ENCODE measurements at places on chromosomes 16 and 17.

DNA sequence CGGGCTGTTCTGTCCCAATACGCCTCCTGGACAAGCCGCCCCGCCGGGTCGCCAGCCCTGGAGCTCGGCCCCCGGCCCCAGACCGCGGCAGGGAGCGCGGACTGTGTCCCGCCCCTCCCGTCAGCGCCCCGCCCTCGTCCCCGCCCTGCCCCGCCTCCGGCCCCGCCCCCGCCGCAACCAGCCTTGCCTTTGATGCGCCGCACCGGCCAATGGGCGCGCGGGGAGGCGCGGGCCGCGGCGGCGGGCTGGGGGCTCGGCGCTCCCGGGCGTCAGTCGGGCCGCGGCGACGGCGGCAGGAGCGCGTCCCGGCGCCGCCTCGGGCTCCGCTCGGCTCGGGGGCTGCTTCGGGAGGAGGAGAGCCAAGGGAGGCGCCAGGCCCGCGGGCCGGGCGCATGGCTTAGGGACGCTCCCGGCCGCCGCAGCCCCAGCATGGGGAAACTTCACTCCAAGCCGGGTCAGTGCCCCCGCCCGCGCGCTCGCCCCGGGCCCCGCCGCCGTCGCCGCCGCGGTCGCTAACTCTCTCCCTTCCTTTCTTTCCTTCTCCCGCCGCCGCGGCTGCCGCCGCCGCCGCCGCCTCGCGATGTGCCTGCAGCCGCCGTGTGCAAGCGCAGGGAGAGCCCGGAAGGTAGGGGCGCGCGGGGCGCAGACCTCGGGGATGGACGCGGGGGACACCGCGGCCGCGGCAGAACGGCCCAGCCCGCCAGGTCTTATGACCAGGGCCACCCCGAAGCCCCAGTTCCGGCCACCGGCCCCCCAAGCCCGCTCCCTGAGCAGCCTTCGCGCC lies at the start of gene NKD1:
TSS of gene NKD1 (plus strand) at position 272 of the 784 bp plus-strand sequence. CDS start at position 430, 158 bp downstream.
- DNase-seq = peak; percentile 50

DNA sequence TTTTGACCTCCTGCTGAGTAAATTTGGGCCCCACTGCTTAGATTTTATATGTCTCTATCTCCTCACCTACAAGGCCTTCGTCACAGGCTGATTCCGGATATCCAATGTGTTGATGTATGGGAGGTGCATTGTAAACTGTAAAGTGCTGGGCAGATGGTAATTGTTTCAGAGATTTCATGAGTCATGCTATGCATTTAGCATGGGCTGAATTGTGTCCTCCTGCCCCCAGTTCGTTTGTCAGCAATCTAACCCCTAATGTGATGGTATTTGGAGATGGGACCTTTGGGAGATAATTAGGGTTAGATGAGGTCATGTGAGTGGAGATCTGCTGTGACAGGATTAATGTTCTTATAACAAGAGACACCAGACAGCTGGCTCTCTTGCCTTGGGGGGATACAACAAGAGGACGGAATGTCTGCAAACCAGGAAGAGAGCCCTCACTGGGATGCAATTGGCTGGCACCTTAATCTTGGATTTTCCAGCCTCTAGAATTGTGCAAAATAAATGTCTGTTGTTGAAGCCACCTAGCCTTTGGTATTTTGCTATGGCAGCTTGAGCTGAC lies 101.8 kb upstream of the NLRP1 start:
- no peak for DNase-seq

- DNase-seq = no peak
Observed at GRCh38 chr17:55546481-55546880, 35.2 kb upstream of the SMIM36 start.

- DNase-seq = no peak
Observed at GRCh38 chr16:85587762-85588556, 25.2 kb upstream of the GSE1 start.

GRCh38 chr17:7427549-7427948 lies 1.1 kb upstream of the SPEM3 start:
- DNase-seq = no peak

DNA sequence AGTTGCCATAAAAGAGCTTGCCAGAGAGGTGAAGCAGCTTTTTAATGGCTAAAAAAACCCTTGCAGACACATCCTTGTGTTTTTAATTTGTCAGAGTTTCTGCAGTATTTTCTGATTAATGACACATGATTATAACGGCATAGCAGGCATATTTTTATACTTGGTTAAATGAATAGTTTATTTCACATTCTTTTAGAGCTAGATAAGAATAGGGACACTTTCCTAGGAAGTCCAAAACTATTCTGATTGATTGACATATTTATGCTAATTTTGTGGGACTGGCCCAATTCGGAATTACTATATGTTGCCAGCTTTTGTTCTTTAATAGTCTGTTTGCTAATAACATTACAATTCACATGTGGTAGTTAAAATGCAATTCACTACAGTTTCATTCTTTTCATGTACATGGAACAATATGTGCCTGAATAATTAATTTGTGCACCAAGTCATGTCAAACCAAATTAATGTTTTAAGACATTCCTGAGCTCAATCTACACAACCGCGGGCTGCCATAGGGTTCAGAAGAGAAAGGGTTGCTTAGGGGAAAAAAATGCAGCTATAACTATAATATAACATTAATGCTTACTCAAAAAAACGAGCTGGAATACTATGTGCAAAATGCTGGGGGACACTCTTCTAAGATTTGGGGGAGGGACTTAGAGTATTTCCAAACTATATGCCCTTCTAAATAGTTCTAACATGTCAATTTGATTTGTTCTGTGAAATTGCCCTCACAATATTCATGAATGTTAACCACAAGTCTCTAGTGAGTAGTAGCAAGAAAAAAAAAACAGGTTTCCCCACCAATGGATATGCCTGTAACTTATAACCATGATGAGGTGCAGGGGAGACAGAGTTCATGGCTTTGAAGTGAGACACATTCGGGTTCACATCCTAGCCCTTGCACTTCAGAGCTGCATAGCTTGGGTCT lies 305.4 kb downstream of the CEP112 start:
- DNase-seq = no peak

DNA sequence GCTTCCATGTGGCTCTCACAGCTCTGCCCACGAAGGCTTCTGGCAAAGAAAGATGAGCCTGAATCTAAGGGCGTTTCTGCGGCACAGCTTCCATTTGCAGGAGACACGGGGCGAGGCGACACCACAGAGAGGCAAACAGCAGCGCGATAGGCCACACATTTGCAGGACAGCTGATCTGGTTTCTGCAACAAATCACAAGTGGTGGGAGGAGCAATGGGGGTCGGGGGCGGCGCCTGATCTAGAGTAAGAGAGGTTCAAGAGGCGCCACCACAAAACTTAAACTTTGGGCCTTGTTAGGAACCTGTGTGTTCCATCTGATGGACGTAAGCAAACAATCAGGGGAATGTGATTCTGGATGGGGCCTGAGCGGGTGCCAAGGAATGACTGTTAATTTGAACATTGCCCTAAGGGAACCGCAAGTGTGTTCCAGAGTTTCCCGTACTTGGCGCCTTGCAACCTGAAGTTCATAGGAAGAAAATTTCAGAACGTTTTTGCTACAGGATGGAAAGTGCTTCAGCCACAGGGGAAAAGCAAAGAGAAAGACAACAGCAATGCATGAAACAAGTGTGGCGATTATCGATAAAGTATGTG lies 18.9 kb upstream of the ENPP7 start:
- no peak for DNase-seq

- no peak for DNase-seq
Observed at GRCh38 chr16:5604770-5605169, 507.2 kb upstream of the EEF2KMT start.

DNA sequence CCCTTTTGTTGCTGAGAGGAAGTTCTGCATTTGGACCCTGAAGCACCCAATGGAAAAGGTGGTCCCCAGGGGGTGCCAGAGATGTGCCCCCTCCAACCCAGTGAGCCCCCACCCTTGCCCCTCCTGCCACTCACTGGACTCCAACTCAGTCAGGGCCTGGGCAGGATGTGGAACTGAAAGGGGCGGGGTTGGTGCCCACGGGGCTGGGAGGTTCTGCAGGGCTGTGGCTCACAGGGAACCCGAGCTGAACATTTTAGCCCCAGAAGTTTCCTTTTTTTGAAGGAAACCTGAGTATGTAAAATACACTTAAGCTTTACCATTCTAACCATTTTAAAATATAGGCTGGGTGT lies 15.8 kb upstream of the OGFOD3 start:
- no peak for DNase-seq

GRCh38 chr17:73104450-73104849 lies 12.0 kb upstream of the SLC39A11 start:
- DNase-seq = no peak

- no peak for DNase-seq
Observed at GRCh38 chr16:30049871-30050270, 15.7 kb upstream of the ALDOA start.

GRCh38 chr17:8041249-8041928 lies 2.5 kb downstream of the ALOX15B start:
- no peak for DNase-seq

DNA sequence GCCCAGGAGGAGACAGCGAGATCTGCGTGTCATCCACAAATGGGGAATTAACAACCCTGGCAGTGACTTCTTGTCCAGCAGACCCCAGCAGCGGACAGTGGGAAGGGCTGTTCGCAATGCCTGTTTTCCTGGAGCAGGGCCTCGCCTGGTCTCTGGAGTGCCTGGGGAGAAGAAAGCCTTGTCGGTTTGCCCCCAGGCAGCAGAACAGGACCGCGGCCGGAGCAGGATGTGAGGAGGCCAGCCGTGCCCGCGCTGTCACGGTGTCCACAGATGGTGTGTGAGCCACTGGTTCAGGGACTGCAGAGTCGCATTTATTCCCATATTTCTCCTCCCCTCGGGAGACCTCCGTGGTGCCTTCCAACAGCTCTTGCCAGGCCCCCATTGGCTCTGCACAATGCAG lies 68.5 kb upstream of the GSE1 start:
- no peak for DNase-seq

DNA sequence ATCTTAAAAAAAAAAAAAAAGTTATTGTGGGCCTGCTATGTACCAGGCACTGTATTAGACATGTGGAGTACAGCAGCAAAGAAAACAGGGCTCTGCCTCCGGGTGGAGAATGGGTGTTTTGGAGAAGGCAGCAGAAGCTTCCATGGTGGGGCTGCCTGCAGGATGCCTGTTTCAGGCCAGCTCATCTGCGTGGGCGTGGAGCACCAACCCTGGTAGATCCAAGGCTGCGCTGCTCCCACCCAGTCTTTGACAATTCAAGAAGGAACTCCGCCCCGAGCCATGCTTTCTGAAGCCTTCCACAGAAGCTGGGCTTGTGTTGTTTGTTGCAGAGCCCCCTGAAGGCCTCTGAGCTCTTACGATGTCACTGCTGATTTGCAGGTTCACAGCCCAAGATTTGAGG lies 23.2 kb upstream of the CACNG1 start:
- no peak for DNase-seq

GRCh38 chr17:43988301-43988700 lies 16.1 kb upstream of the NAGS start:
- DNase-seq = no peak

DNA sequence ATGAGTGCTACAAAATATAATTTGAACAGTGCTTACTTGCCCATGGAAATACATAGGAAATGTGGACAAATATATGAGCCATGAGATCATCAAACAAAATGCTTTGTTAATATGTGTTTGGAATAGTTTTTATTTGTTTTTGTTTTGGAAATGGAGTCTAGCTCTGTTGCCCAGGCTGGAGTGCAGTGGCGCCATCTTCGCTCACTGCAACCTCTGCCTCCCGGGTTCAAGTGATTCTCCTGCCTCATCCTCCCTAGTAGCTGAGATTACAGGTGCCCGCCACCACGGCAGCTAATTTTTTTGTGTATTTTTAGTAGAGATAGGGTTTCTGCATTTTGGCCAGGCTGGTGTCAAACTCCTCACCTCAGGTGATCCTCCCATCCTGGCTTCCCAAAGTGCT lies 2.8 kb downstream of the CNEP1R1 start:
- no peak for DNase-seq

GRCh38 chr16:87133966-87134627 lies 183.1 kb downstream of the C16orf95 start:
- DNase-seq = no peak

DNA sequence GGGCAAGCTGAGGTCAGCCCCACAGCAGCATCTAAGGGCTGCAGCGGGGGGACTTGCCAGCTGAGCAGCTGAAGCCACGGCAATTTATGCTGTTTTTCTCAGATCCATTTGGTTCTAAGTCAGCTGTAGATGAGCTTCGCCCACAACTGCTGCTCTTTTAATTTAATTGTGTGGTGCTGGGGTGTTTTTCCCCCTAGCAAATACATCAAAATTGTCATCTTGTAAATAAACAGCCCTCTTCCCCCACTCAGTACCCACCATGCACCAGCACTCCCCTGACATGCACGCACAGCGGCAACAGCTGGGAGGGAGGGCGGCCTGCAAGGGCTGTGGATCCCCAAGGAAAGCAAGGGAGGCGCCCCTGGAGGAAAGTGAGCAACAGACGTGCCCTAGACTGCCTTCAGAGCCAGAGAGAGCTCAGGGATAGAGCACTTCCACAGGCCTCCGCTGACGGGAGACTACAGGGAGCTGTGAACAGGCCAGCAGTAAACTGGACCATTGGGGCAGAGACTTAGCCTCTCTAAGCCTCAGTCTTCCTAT lies 149.5 kb downstream of the TMEM132E start:
- no peak for DNase-seq

DNA sequence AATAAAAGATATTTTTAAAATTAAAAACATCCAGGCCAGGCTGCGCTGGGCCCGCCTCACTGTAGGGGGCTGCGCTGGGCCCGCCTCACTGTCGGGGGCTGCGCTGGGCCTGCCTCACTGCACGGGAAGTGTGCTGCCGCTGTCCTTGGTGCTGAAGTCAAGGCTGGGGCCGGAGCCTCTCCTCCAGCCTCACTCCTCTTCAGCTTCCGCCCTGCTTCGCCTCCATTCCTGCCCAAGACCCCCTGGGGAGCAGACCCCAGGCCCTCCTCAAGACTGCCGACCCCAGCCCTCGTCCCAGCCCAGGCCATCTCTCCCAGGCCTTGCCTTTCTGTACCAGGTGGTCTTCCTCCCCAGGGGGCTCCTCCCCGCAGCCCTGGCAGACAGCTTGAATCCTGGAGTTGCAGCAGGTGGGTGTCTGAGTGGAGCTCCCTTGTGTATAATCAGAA lies 26.2 kb downstream of the ENDOV start:
- no peak for DNase-seq

GRCh38 chr16:87715658-87716057 lies 50.1 kb downstream of the KLHDC4 start:
- DNase-seq = no peak

DNA sequence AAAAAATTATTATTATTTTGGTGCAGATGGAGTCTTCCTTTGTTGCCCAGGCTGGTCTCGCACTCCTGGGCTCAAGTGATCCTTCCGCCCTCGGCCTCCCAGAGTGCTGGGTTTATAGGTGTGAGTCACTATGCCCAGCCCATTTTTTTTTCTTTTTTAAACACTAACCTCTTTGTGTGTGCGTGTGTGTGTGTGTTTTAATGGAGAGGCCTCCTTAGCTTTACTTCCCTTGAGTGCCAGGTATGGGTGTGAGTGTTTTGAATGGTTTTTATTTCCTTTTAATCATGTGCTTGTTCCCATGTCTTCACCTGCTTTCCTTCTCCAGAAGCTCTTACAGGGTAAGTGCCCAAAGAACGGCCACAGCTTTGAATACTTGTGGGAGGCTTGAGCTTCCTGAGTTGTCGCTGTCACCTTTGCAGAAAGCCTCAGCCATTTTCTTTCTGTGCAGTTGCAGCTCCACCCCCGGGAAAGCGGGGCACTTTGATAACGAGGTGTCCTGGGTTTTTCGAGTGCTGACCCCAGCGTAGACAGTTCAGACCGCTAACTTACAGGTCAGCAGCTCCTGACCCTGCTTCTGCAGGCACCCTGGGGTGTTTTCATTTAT lies 22.6 kb downstream of the AKAP1 start:
- no peak for DNase-seq
